Esophagus (tissue), 2 donors: ENCODE measurements at places on chromosomes 4 and X. TPM values are rescaled to one million over a fixed set of nuclear protein-coding genes. Genes with fewer than 3 reads are reported as not detected.

Gene FREM3
- polyA plus RNA-seq: not detected

Gene BMX
- 0.33 TPM for polyA plus RNA-seq

Gene SEPTIN6
- 7.3 TPM for polyA plus RNA-seq

Gene GAGE12E
- not detected for polyA plus RNA-seq

Gene GEMIN8
- 15.0 TPM for polyA plus RNA-seq

Gene MAGEA12
- not detected for polyA plus RNA-seq

Gene SMPX
- 0.41 TPM for polyA plus RNA-seq
